ENCODE measurements at places on chromosomes 12 and 14.

GRCh38 chr14:92164958-92165357 is 43.2 kb downstream of the CPSF2 start:
- DNase-seq, result no peak

GRCh38 chr12:2239381-2239871 is 186.6 kb downstream of the CACNA1C start:
- no peak for DNase-seq

DNA sequence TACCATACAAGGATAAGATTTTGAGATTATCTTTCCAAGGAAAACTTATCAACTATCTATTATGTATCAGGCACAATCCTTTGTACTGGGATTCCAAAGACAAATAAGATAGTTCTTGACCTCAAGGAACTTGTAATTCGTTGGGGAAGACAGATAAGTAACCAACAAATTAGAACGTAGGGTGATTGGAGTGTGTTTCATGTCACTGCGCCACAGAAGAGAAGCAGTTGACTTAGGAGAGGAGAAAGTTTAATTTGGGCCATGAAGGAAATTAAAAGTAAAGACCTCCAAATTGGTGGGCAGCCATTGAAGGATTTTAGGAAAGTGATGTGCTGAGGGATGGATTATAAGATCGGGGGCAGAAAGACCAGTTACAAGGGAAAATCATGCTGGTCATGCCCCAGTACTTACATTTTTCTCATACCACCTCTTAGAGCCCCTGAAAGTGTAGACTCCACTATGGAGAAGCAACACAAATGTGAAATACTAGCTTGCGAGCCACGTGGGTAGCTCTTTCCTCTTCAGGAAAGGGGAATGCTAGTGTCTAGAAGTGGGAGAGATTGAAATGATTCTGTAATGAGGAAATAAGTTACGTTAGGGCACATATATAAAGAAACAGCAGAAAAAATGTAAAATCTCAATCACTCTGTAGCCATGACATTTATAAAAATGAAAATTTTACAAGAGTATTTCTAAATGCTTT is 148.7 kb downstream of the ETV6 start:
- DNase-seq, result no peak

DNA sequence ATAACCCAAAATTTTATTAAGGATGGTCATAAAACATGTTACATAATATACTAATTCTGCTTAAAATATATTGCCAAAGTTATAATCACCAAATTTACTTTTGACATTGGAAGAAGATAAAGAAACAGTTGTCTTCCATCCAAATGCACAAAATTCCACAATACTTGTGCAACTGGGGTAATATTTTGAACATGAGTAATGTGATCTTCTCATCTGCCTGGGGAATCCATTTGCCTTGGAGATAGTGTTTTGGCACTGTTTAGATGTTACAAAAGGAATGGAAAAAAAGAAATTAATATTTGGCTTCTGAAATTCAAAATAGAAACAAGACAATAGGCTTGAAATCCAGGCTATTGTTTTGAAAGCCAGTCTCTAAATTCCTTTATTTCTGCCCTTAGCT is 9.1 kb downstream of the GPR19 start:
- DNase-seq, result no peak

DNA sequence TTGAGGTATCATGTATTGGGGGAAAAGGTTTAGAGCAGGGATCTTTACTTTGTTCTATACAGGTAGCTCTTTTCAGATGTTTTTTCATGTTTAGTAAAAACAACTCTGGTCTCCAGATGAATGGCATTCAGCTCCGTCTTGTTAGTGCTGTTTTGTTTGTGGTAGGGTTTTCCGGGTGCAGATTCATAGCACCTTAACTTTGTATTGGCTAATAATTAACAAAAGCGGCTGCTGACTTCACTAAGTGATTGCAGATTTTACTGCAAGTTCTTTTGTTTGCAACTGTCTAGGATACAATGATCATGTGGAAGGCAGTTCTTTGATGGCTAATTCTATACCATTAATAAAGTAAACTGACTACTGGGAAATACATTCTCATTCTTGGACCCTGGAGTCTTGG is 32.2 kb upstream of the BHLHE41 start:
- DNase-seq, result no peak

DNA sequence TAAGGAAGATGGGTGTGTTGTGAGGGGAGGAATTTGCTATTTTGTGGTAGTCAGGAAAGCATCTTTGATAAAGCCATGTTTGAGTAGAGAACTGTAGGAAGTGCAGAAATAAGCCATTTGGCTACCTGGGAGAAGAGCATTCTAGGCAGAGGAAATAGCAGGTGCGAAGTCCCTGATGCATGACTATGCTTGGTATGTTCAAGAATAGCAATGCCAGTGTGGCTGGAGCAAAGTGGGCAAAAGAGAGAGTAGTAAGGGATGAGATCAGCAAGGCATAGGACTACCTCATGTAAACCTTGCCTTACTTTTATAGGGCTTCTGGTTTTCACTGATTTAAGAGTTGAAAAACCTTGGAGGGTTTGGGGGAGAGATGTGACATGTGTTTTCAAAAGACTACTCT is 365.5 kb upstream of the GARIN6 start:
- DNase-seq, result no peak

GRCh38 chr14:24113801-24114531 is 611 bp upstream of the DCAF11 start:
- DNase-seq, result peak; percentile 72

GRCh38 chr12:92424338-92424737 is 278.5 kb upstream of the PLEKHG7 start:
- DNase-seq, result no peak

GRCh38 chr14:75995372-75996041 is 9.9 kb downstream of the IFT43 start:
- no peak for DNase-seq

GRCh38 chr12:58249610-58250009 is 308.2 kb downstream of the ATP23 start:
- DNase-seq, result no peak

GRCh38 chr14:86539361-86540070 is 1009.6 kb downstream of the FLRT2 start:
- no peak for DNase-seq

- no peak for DNase-seq
Measured at GRCh38 chr12:19880076-19880475, 440.8 kb downstream of the AEBP2 start.
